ENCODE measurements at places on chromosomes 2 and 18. TPM values are rescaled to one million over a fixed set of nuclear protein-coding genes. Genes with fewer than 3 reads are reported as not detected.

Gene ASB18
- not detected for polyA plus RNA-seq

Gene FOXD4L1
- 0.10 TPM for polyA plus RNA-seq

Gene GKN2
- not detected for polyA plus RNA-seq

Gene NETO1
- polyA plus RNA-seq, result 0.35 TPM

Gene ALK
- not detected for polyA plus RNA-seq

Gene TUBA4B
- polyA plus RNA-seq, result 0.08 TPM

Gene AKAIN1
- polyA plus RNA-seq, result not detected

Gene C2orf72
- 0.49 TPM for polyA plus RNA-seq

Gene CDH7
- not detected for polyA plus RNA-seq

Gene AP1S3
- 26.0 TPM for polyA plus RNA-seq

Gene TUBA3E
- polyA plus RNA-seq, result not detected

Gene C2orf15
- 0.82 TPM for polyA plus RNA-seq

Gene TSPYL6
- polyA plus RNA-seq, result not detected

Gene CAPN14
- 0.20 TPM for polyA plus RNA-seq

Gene RHOB
- 18.3 TPM for polyA plus RNA-seq

Gene NGEF
- polyA plus RNA-seq, result 0.71 TPM

Gene TLX2
- 0.05 TPM for polyA plus RNA-seq

Gene NFATC1
- 0.60 TPM for polyA plus RNA-seq

Gene SFXN5
- polyA plus RNA-seq, result 9.2 TPM

Gene FKBP1B
- polyA plus RNA-seq, result 45.1 TPM

Gene PLEK
- 0.07 TPM for polyA plus RNA-seq
